ENCODE measurements at places on chromosomes 7 and 10.

- no peak for DNase-seq
Measured at GRCh38 chr10:61937631-61938351, 36.3 kb downstream of the ARID5B start.

DNA sequence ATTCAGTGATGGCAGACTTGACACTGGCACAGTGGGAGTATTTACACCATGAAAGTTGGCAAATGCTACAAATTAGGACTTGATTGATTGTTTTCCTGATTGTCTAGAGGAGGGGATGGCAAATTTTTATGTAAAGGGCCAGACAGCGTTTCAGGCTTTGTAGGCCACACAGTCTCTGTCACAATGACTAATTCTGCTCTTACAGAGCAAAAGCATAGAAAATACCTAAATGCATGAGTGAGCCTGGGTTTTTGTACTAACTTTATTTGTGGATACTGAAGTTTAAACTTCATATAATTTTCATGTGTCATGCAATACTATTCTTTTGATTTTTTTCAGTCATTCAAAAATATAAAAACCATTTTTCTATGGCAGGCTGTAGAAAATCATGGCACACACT is 9.0 kb upstream of the ARMS2 start:
- DNase-seq: no peak

GRCh38 chr7:100444311-100445278 is 8.3 kb upstream of the PPP1R35 start:
- no peak for DNase-seq

- DNase-seq: no peak
Measured at GRCh38 chr7:48170506-48170905, 752 bp upstream of the ABCA13 start.

DNA sequence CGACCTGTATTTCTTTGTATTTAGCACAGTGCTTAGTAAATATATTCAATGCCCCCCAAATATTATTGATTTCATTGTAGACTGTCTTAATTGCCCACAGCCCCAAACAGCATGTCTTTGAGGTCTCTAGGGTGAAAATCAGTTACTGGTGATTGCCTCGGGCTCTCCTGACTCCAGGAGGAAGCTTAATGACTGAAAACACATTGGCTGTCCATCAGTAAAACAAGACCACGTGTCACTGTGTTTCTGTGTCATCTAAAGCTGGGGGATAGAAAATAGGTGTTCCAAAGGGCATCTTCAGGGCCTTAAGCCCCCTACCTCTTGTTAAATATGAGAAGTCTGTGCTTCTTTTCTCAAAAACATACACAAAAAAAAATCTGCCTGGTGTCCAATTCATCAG is 67.9 kb downstream of the CACNA2D1 start:
- DNase-seq: peak; percentile 66

GRCh38 chr7:43302211-43302711 is 189.8 kb downstream of the HECW1 start:
- DNase-seq: no peak

GRCh38 chr10:9561821-9562505 is 1455.7 kb upstream of the CELF2 start:
- DNase-seq: no peak

GRCh38 chr10:102951316-102951715 is 33.2 kb downstream of the CNNM2 start:
- DNase-seq: no peak

DNA sequence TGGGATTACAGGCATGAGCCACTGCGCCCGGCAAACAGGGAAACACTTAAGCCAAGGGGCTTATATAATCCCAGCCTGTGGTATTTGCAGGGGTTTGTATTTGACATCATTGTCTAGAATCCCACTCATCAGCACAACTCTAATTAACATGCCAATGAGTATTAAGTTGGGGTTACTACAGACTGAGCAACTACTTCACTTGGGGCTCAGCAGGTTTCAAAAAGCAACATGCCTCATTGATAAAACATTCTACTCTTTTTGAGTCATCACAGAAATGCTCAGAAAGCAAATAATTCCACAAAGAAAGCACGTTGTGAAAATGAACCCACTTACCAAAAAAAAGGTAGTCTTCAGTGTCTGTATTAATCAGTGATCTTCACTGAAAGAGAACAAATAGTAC is 236.9 kb upstream of the CELF2 start:
- DNase-seq: no peak

Data from NCI-H1417 treated with DMSO at 0.1 percent for 48 hours (cell line).